ENCODE measurements at places on chromosomes 7 and 10.
A peak's percentile ranks its signal among the peaks of the same experiment; 100 is the strongest.

GRCh38 chr7:51040787-51041186, 258.1 kb upstream of the GRB10 start:
- no peak for DNase-seq

DNA sequence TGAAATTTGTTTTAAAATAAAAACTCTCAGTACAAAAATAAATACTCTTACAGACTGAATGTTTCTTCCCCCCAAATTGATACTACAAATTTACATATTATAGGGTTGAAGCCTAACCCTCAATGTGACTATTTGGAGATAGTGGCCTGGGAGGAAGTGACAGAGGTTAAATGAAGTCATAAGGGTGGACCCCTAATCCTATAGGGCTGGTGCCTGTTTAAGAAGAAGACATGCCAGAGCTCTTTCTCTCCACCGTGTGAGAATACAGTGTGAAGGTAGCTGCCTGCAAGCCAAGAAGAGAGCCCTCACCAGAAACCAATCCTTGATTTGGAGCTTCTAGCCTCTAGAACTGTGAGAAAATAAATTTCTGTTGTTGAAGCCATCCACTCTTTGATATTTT, 67.6 kb downstream of the MCU start:
- no peak for DNase-seq

DNA sequence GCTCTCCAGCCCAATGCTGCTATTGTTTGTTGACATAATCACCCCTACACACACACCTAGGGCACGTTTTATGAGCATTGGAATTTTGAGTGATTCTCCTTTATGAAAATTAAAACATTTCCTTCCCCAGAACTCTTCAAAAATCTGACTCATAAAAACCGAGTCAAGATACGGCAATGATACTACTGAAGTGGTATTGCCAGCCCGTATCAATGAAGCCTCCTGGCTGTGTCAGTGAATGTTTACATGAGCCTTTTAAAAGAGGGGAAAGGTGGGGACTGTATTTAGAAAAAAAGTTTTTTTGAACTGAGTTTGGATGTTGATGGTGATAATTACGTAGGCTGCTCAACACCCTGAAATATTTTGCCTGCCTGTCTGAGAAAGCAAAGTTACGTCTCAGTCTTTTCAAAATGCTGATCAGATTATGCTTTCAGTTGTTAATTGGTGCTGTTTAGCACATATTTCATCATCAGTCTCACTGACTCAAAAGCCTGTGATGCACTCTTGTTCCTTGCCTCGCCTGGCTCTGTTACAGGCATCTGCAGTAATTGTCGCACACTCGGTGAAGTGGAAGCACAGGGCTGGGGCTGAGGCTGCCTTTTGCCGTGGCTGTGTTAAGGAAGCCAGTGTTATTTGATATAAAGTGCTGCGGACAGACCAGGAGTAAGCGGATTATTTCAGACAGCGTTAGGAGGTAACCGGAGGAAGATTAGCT, 157.4 kb upstream of the TCF7L2 start:
- DNase-seq, result no peak

DNA sequence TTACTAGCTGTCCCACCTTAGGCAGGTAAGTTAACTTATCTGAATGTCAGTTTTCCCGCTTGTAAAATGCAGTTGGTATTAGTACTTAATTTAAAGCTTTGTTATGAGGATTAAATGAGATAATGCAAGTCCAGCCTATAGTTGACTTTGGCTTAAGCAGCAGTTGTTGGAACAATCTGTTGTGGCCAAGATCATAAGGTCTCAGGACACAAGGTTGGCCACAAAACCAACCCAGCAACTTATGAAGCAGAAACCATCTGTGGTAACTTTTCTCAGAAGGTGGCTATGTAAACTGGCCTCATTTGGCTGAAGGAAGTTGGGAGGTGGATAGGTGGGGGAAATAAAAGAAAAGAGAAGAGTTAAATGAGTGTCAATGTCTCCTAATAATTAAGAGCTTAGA, 29.4 kb downstream of the ENTPD1 start:
- no peak for DNase-seq

DNA sequence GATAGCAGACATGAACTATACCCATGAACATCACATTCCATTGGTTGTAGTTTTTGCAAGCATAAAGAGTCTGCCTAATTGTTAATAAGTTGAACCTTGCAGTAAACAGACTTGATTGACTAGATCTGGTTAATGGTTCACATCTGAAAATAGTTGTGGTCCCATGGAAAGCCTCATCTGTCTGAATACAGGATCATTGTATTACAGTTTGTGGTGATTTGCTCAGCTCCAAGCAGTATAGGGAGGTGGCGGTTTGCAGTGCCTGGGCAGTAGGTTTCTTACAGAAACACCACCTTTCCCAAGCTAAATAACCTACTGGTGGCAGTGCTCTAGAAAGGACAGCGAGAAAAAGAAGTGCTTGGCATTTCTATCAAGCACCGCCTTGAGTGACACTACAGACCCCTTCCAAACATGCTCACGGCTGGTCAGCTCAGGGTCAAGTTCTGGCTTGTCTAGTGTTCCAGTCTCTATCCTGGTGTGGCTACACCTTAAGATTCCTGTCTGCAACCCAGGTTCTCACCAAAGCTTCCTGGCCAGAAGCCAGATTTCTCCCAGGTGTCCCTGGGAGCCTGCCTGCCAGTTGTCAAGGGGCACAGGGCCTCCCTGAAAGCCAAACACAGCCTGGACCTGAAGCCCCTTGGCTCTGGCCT, 119.9 kb downstream of the FANK1 start:
- no peak for DNase-seq

DNA sequence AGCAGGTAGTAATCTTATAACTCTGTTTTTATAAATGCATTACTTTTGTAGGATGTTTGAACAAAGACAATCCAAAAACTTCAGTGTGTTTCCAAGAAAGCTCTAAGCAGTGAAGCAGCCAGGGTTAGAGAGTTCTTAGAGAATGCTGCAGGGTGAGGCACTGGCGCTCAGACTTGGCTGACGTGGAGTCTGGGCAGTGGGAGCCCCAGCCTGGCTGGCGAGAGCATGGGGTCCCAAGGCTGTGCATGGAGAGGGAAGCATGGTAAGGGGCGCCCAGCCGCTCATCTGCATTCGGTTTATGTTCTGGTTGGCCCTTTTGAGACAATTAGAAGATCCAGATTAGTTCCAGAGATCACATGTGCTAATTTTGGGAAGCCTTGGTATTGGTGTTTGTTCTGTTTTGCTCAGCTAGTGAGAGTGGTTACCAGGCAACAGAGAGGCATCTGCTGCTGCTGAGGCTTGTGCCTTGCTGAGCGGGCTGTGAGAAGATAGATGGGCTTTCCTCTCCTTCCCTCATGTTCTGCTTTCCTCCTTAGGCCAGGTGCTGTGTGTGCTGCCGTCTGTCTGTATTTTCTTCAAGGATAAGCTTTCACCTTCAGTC, 10.3 kb downstream of the SUN1 start:
- DNase-seq, result no peak

- no peak for DNase-seq
Measured at GRCh38 chr10:6236349-6237198, 33.8 kb downstream of the PFKFB3 start.

DNA sequence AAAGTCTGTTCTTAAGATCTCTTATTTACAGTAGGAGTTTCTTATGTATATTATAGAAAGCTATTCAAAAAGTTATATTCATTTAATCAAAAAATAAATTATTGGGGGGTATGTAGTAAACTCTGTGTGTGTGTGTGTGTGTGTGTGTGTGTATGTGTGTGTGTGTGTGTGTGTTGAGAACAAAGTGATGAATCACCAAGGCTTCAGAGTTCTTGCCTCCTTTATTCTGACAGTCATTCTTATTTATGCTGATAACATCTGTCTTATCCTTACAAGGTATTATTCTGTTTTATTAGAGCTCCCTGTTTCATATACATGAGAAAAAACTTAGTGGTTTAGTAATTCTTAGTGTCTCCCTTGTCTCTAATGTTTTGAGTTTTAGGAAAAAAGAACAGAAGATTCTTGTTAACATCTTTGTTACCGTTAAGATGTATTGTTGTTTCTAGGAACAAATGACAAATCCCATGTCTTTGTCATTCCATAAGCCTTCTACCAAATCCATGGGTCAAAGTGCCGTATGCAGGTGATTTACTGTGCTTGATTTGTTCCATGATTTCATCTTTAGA, 424.0 kb downstream of the EXOC4 start:
- DNase-seq, result no peak

- DNase-seq, result peak; percentile 93
Measured at GRCh38 chr7:4973728-4974198, 14.8 kb upstream of the MMD2 start.

Measured in naive B cell (primary cell).